ENCODE measurements at places on chromosomes 5 and 9. TPM values are rescaled to one million over a fixed set of nuclear protein-coding genes. Genes with fewer than 3 reads are reported as not detected.
A peak's percentile ranks its signal among the peaks of the same experiment; 100 is the strongest.

The FAM163B gene
- not detected for total RNA-seq

- H3K27ac ChIP-seq: no peak overlapping the region
- no peaks in the 10 kb centered on the region for H3K36me3 ChIP-seq
- H3K4me3 ChIP-seq: no peak overlapping the region
- no peaks in the 10 kb centered on the region for H3K27me3 ChIP-seq
Observed at GRCh38 chr5:103340717-103341388, 82.3 kb downstream of the MACIR start.

DNA sequence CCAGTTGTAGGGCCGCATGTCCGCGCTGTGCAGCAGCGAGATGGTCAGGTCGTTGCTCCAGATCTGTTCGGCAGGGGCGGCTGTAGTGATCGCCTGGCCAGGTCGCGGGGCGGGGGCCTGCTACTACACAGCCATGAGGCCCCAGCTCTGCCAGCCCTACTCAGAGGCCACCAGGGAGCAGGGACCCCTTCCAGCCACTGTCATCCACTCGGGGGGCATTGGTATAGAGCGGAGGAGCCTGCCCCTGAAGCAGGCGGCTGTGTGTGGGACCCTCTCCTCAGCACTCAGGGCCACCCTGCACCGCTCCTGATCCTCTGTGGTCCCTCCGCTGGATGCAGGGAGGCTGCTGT is 1.7 kb downstream of the FBXW5 start:
- no peaks in the 10 kb centered on the region for H3K27me3 ChIP-seq
- DNase-seq: no peak
- H3K36me3 ChIP-seq: peaks cover 45% of the 10 kb centered on the region
- H3K4me1 ChIP-seq: peaks cover 36% of the 10 kb centered on the region
- H3K4me3 ChIP-seq: peak overlapping the region; percentile 96
- H3K27ac ChIP-seq: peak overlapping the region; percentile 94

DNA sequence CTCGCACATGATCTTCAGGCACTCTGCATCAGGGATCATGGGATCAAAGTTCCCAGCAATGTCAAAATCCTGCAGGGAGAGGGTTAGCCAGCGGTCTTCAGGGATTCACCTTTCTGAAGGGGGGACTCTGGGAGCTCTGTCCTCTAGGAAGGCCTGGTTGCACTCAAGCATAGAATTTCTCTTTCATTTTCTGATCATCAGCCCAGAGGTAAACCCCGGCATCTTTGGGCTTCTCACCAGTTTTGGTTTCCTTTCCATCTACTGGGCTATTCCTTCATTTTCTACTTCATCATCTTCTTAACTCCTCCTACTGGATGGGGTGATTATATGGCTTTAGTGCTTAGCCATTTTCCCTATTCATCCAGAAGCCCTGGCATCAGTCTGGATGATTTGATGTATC is 4.6 kb upstream of the DND1 start:
- H3K27me3 ChIP-seq: no peaks in the 10 kb centered on the region
- H3K36me3 ChIP-seq: peaks cover 100% of the 10 kb centered on the region
- H3K4me3 ChIP-seq: no peak overlapping the region
- H3K4me1 ChIP-seq: no peaks in the 10 kb centered on the region

DNA sequence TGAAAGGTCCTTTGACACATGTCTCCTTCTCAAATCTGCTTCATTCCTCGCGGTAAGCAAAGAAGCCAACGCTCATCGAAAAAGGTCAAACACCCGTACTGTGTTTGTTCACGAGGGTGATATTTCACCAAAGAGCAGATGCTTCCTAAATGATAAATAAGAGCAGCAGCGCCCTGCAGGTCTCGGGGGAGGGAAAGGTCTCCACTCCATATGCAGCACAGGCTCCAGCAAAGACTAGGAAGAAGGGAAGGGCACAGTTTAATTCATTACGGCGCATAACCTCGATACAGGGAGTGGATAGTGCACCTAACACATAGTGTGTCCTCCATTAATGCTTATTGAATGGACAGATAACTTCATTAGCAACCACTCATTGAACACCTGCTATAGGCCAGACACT is 593.3 kb downstream of the CDK5RAP2 start:
- no peak overlapping the region for H3K27ac ChIP-seq
- no peak for DNase-seq
- H3K4me3 ChIP-seq: no peak overlapping the region
- H3K4me1 ChIP-seq: no peaks in the 10 kb centered on the region
- H3K36me3 ChIP-seq: no peaks in the 10 kb centered on the region

DNA sequence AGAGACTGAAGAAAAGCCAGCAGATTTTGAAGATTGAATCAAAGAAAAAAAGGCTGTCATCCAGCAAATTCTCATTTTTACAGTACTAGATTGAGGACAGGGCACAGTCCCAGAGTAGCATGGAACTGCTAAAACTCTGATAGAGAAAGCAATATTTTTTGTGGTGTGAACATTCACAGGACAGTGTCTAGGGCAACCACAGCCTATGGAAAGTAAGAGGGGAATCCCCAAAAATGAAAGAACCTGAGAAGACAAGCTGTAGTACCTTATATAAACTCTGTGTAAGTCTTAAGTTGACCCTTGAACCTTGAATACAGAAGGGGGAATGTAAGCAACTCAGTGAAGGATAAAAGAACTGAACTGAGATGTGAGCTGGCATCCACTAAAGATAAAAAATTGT is 540.3 kb downstream of the HINT1 start:
- H3K27ac ChIP-seq: no peak overlapping the region
- H3K4me3 ChIP-seq: no peak overlapping the region
- H3K36me3 ChIP-seq: no peaks in the 10 kb centered on the region

DNA sequence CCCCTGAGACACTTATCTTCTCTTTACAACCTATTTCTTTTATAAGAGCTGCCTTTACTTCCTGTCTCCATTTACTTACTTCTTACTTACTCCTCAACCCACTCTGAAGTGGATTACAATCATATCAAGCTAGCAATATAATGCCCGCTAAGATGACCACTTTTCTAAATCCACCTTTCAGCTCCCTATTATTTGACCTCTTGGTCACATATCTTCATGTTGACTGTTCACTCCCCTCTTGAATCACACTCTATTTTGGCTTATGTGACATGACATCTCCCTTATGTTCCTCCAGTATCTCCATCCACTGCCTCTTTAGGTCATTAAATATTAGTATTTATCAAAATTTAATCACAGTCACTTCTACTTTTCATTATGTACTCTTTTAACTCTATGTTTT is 255.3 kb upstream of the TRPC7 start:
- no peak for DNase-seq
- no peak overlapping the region for H3K27ac ChIP-seq
- H3K4me1 ChIP-seq: no peaks in the 10 kb centered on the region
- no peaks in the 10 kb centered on the region for H3K27me3 ChIP-seq
